ENCODE measurements at places on chromosomes 1 and 21. TPM values are rescaled to one million over a fixed set of nuclear protein-coding genes. Genes with fewer than 3 reads are reported as not detected.

Gene FCRL4
- total RNA-seq = not detected

DNA sequence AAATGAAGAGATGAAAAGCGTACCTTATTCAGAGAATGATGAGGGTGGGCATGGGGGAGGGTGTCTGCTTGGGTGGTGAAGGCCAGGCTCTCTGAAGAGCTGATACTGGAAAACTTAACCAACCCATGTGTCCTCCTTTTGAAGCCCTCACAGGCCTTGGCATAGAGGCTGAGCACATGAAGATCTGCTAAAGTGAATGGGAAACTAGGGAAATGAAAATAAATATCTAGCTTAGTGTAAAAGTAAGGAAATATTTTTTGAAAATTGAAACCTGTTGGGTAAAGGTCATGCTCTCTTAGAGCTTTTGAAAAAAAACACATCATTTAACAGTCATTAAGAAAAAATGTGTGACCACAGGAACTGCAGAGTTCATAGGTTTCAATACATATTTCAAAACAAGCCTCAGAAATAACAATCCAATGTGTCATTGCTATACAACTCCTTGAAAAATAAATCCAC, 40.5 kb upstream of the RALGPS2 start:
- peak; percentile 90 for DNase-seq

GRCh38 chr1:181984006-181984405, 77.5 kb downstream of the ZNF648 start:
- DNase-seq = no peak

DNA sequence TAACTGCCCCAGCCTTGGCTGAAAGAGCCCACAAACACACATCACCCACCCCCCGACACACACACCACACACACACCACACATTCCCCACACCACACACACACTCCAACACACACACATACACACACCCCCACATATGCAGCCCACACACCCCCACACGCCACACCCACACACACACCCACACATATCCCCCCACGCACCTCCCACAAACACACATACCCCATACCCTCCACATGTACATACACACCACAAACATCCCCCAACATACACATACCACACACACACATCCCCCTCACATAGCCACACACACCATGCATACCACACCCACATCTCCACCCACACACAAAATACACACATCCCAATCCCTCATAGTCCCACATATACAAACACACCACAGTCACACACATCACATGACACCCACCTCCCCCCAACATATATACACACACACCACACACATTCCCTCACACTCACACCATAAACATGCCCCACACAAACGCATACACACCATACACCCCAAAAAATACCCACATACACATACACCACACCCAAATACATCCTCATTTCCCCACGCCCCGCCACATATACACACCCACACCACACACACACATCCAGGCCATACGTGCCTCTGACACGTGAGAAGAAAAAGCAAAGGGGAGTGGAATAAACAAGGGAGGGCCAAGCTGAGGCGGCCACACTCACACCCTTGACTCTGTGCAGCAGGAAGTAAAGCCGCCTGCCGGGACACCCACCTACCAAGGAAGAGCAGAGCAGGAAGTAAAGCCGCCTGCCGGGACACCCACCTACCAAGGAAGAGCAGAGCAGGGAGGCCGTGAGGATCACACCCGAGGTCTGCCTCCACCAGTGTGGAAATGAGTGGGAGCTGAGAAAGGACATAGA, 53.7 kb downstream of the HSF2BP start:
- DNase-seq = no peak

DNA sequence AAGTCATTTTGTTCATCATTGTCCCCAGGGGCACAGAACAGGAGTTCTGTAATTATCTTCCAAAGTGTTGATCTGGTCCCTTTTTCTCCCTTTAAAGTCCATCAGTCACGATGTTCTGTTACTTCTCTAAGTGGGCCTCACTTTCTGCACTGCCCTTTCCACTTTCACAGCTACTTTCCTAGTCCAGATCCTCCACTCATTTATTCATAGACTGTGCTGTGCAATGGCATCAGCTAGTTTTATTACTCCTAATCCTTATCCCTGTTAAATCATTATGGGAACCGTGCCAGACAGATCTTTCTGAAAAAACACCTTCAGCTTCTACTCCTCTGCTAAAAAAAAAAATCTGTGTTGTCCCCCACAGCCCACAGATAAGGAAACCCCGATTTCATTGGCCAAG, 64.0 kb upstream of the BCL10 start:
- DNase-seq = no peak

- peak; percentile 2 for DNase-seq
These were observed 115.4 kb upstream of the NEGR1 start for GRCh38 chr1:72397786-72398185.
